ENCODE measurements at places on chromosomes 11 and 22. TPM values are rescaled to one million over a fixed set of nuclear protein-coding genes. Genes with fewer than 3 reads are reported as not detected.

GRCh38 chr11:90148900-90149299 is 14.4 kb downstream of the NAALAD2 start:
- H3K27ac ChIP-seq = no peak overlapping the region
- no peak for DNase-seq
- H3K4me3 ChIP-seq = no peak overlapping the region
- no peaks in the 10 kb centered on the region for H3K27me3 ChIP-seq

DNA sequence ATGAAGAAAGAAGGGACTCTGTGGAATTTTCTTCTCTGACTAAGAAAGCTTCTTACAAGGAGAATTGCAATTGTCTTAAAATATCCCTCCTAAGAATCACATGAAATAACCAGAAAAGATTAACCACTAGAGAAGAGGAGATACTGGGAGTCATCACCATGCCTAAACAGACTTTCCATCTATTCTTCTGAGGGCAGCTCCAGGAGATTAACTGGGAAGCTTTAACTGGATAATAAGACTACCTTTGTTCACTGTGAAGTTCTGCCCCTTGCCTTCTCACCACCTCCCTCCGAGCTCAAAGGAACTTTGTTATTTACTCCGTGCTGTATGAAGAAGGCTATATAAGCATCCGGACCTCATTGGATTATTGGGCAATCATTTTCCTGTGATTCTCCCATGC is 24.5 kb upstream of the MMP7 start:
- DNase-seq = no peak
- no peak overlapping the region for H3K27ac ChIP-seq
- H3K4me1 ChIP-seq = peaks cover 5% of the 10 kb centered on the region
- no peaks in the 10 kb centered on the region for H3K27me3 ChIP-seq
- no peak overlapping the region for H3K4me3 ChIP-seq

Gene OR10A2
- total RNA-seq = not detected

Gene USH1C
- total RNA-seq = not detected

- no peaks in the 10 kb centered on the region for H3K27me3 ChIP-seq
- H3K4me3 ChIP-seq = no peak overlapping the region
- peaks cover 31% of the 10 kb centered on the region for H3K4me1 ChIP-seq
- peaks cover 24% of the 10 kb centered on the region for H3K36me3 ChIP-seq
Observed at GRCh38 chr11:43922295-43922648, 20.2 kb upstream of the C11orf96 start.

Gene ZNF214
- total RNA-seq = 2.3 TPM

DNA sequence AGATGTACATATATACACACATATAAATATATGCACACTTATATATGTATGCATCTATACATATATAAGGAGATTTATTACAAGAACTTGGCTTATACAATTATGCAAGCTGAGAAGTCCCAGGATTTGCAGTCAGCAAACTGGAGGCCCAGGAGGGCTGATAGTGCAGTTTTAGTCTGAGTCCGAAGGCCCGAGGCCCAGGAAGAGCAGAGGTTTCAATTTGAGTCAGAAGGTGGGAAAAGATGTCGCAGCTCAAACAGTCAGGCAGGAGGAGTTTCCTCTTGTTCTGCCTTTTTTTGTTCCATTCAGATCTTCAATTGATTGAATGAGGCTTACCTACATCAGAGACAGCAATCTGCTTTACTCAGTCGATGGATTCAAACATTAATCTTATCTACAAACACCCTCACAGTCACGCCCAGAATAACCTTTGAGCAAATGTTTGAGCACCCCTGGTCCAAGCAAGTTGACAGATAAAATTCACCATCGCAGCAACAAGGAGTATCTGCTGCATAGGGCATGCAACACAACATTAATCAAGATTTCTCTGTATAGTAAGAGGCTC is 4.0 kb upstream of the SGSM1 start:
- no peak for DNase-seq
- H3K36me3 ChIP-seq = no peaks in the 10 kb centered on the region
- no peak overlapping the region for H3K4me3 ChIP-seq
- H3K27ac ChIP-seq = no peak overlapping the region
- no peaks in the 10 kb centered on the region for H3K4me1 ChIP-seq
- peaks cover 12% of the 10 kb centered on the region for H3K27me3 ChIP-seq
